AG04450 (cell line): ENCODE measurements at places on chromosomes 5 and 9.

DNA sequence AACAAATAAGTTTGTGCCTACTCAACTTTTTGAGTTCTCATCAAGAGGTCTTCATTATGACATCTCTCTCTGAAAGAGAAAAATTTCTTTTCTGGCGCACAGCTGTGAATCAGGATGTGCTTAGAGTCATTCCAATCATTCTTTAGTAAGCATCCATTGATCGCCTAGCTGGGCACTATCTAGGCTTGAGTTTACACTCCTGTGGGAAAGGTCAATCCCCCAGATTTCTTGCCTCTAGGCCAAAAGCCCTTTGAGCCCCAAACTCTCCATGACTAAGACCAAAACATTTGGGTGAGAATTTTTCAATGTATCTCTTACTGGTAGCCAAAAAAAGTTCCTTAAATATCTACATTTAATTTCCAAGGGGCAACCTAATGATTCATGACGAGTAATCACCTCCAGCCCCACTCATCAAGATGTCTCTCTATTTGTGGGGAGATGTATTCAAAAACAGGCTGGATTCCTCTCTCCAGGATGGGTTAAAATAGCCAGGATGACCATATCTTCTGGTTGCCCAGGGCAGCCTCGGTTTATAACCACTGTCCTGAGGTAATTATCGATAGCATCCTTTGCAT, 101.7 kb downstream of the GNA14 start:
- no peak for DNase-seq

GRCh38 chr5:113367586-113367985, 67.2 kb downstream of the TSSK1B start:
- DNase-seq, result no peak

- no peak for DNase-seq
These were observed 98.1 kb upstream of the PAPPA start for GRCh38 chr9:116055536-116055935.

DNA sequence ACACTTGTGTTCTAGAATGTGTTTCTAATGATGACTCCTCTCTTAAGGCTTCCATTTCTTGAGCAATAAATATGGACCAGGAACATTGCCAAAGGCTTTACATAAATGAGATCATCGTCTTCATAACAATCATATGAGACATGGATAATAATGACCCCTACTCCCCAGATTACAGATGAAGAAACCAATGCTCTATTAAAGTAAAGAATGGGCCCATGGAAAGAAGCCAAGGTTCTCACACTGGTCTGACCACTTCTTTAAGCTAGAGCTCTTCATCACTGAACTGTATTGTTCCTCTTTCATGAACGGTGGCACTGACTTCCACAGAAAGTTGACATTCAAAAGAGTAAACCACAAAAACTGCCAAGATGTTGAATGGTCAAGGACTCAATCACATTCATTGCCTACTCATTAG, 65.3 kb downstream of the MARCHF3 start:
- DNase-seq, result peak; percentile 72

- no peak for DNase-seq
These were observed 530.4 kb upstream of the DAB2 start for GRCh38 chr5:39955156-39955555.

GRCh38 chr5:80798633-80799032, 143.8 kb upstream of the DHFR start:
- no peak for DNase-seq

- DNase-seq, result no peak
These were observed 26.6 kb downstream of the MRPL22 start for GRCh38 chr5:154967421-154968024.

- no peak for DNase-seq
These were observed 129.2 kb downstream of the GOLPH3 start for GRCh38 chr5:32044939-32045338.

- no peak for DNase-seq
These were observed 124.1 kb downstream of the JAKMIP2 start for GRCh38 chr5:147658293-147658932.

DNA sequence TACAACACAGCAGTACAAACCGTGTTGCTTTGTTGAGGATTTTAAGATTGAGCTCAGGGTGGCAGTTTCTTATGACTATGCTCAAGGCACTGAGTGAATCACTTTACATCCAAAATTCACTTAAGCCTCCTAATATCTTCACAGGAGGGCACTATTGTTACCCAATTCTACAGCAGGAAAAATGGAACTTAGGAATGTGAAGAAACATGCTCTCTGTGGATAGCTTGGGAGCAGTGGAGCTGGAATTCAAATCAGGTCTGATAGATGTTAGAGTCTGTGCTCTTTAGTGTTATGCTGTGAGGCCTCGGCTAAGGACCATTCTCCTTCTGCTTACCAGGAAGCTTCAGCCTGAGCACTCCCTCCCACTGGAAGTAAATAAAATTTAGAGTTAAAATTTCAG, 18.7 kb upstream of the HMHB1 start:
- DNase-seq, result no peak

DNA sequence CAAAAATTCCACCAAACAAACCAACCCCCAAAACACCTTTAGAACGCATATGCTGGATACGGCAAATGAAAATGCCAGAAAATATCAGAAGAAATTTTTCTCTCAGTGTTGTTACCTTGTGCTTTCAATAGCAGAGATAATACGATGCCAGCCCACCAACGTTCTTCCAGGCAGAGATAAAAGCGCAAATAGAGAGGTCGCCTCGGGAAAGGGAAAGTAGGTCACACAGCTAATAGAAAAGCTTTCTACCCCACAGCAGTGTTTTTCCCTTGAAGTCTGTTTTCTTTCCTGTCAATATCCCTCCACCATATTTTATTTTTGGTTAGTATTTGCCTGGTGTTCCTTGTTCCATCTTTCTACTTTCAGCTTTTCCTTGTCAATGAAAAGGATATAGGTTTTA, 101.3 kb downstream of the CFAP90 start:
- DNase-seq, result no peak

- DNase-seq, result no peak
These were observed 60.6 kb downstream of the AUH start for GRCh38 chr9:91301161-91301560.

- peak; percentile 65 for DNase-seq
These were observed 472.9 kb downstream of the PRELID2 start for GRCh38 chr5:145362266-145362665.

DNA sequence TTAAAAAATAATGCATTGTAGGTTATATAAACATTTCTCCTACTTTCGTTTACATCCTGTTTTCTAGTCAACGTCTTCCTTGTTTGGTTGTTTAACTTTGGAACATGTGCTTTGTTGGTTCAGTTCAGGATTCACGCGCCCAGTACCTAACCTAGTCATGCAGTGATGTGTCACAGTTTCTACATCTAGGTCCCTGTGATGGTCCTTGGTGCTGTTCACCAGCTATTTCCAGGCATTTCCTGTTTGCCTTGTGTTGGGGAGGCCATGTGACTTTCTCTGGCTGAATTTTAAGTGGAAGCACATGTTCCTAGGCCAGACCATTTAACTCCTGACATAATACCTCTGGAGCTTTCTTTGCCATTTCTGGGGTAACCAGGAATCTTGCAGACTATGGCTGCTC, 292.3 kb downstream of the SMARCA2 start:
- DNase-seq, result peak; percentile 1

GRCh38 chr9:131114084-131114535, 11.3 kb upstream of the NUP214 start:
- no peak for DNase-seq
